ENCODE measurements at places on chromosomes 7 and 10.

DNA sequence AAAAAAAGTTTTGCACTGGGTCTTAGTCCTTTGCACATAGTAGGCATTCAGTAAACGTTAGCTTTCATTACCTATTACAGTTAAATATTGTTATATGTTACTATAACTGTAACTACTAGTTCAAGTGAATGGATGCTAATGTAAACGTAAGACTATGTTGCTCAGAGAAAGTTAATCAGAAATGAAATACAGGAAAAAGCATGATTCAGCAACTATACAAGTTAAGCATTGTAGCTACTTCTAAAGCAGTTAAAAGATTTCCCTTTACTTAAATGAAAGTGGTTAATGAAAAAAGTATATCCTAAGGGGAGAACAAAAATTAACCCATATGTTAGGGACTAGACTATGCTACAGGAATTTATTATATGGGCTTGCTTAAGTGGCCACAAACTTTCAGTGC, 121.2 kb downstream of the SKAP2 start:
- DNase-seq = no peak
- no peak overlapping the region for H3K27ac ChIP-seq
- H3K4me1 ChIP-seq = no peaks in the 10 kb centered on the region
- no peaks in the 10 kb centered on the region for H3K27me3 ChIP-seq
- H3K4me3 ChIP-seq = no peak overlapping the region

DNA sequence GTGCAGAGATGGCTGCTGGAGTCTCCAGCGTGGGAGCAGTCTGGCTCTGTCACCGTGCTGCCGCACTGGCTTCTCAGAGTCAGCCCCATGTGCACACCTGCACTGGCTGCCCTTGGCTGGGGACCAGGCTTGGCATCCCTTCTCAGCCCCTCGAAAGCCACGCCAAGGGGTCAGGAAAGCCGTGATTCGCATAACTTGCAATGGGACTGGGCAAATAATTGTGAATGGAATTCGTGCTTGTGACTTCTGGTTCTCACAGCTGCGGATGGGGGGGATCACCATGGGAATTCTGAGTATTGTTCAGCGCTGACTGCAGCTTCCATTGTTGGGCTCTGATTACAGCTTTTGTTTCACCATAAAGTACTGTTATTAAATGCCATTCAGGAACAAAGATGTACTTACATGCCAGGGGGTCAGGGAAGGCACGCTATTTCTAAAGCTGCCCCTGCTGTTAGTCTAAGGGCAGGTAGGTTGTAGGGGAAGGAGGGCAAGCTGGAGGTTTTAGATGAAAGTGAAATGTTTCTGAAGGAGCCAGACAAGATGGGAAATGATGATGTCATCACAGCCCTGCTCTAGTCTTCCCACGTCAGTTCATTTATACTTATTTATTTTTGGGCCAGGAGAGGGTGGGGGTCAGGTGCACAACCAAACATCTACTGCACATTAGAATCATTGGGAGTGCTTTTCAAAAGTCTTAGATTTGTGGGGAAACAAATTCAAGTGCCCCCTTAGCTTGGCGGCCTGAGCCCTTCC, 5.8 kb upstream of the PLEKHA1 start:
- no peaks in the 10 kb centered on the region for H3K36me3 ChIP-seq
- H3K27me3 ChIP-seq = peaks cover 4% of the 10 kb centered on the region
- no peak overlapping the region for H3K4me3 ChIP-seq
- no peak for DNase-seq
- H3K27ac ChIP-seq = no peak overlapping the region

- H3K27ac ChIP-seq = no peak overlapping the region
- DNase-seq = no peak
- no peaks in the 10 kb centered on the region for H3K36me3 ChIP-seq
Measured at GRCh38 chr10:88792661-88793060, 9.9 kb upstream of the LIPM start.

GRCh38 chr7:63521-64021, 128.8 kb upstream of the FAM20C start:
- no peaks in the 10 kb centered on the region for H3K4me1 ChIP-seq
- no peaks in the 10 kb centered on the region for H3K36me3 ChIP-seq
- DNase-seq = no peak

DNA sequence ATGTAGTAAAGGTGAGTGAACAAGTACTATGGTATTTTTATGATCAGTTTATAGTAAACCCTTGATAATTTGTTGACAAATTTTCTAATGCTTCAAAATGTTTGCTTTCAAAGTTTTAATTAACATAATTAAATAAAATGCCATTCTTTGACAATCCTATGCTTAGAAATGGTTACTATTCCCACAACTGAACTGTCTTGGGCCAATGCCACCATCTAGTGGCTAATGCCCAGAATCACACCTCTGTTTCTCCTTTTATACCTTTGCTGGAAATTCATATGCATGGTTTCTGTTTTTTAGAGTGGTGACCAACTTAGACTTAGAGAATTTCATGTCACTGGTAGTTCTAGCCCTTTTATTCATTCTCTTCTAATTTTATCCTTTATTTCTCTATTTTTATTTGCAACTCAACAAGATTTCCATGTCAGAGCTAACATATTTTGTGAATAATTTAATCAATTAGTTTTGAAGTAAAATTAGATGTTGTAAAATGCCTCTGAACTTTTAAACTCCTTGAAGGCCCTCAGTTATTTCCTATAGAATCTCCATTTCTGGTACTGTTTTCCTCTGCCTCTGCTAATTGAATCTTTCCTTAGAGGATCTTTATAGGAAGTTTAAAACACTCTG, 31.1 kb downstream of the PCGF5 start:
- no peak overlapping the region for H3K27ac ChIP-seq
- peaks cover 44% of the 10 kb centered on the region for H3K36me3 ChIP-seq
- H3K27me3 ChIP-seq = no peaks in the 10 kb centered on the region

Measured in CD4-positive, alpha-beta memory T cell (primary cell).